Right cardiac atrium (tissue), 5 donors: ENCODE measurements at places on chromosomes 1 and 21. TPM values are rescaled to one million over a fixed set of nuclear protein-coding genes. Genes with fewer than 3 reads are reported as not detected.
A peak's percentile ranks its signal among the peaks of the same experiment; 100 is the strongest.

The PTGER3 gene
- polyA plus RNA-seq = 1.3 TPM

The C1orf232 gene
- not detected for polyA plus RNA-seq

The PYHIN1 gene
- polyA plus RNA-seq = 0.20 TPM

The HNRNPCL2 gene
- not detected for polyA plus RNA-seq

The SCAF4 gene
- polyA plus RNA-seq = 9.7 TPM

The ABCA4 gene
- polyA plus RNA-seq = 0.09 TPM

The BSND gene
- polyA plus RNA-seq = not detected

The SPRR4 gene
- polyA plus RNA-seq = not detected

The LDLRAP1 gene
- polyA plus RNA-seq = 6.0 TPM

The SRSF11 gene
- polyA plus RNA-seq = 56.5 TPM

The DIO1 gene
- not detected for polyA plus RNA-seq

The IER5 gene
- polyA plus RNA-seq = 63.8 TPM

The FOXO6 gene
- polyA plus RNA-seq = 1.1 TPM

The STUM gene
- polyA plus RNA-seq = 0.70 TPM

The RAP1GAP gene
- 18.4 TPM for polyA plus RNA-seq

DNA sequence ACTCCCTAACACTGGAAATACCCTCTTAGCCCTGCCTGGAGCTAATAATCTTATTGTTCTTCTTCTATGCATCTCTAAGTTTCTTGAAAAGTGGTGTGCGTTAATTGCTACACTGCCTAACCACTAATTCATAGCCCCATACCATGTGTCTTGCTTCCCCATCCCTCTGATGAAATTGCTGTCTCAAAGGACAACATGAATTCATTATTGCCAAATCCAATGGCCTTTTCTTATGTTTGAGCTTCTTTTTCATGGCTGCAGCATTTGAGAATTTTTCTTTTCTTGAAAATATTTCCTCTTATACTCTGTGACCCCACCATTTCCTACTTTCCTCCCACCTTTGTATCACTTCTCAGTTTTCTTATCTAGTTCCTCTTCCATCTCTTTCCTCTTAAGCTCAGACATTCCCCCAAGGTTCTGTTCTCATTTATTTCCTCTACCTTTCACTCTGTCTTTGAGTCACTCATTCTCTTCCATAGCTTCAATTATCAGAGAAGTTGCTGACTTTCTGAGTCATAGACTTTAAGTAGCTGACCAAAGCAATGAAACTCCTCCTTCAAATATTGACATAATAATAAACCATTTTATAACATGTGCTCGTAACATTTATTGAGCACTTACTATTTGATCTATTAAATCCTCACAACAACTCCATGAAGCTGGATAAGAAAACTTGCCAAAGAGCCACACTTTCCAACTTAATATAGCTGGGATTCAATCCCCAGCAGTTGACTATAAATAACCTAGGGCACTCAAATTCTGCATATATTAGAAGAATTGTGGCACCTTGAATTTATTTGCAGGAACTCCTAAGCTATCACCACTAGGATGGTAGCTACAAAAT lies 35.5 kb upstream of the ATP6V1G3 start:
- DNase-seq = no peak

GRCh38 chr1:148264374-148265276 lies 112.5 kb upstream of the NBPF11 start:
- DNase-seq = peak; percentile 48

DNA sequence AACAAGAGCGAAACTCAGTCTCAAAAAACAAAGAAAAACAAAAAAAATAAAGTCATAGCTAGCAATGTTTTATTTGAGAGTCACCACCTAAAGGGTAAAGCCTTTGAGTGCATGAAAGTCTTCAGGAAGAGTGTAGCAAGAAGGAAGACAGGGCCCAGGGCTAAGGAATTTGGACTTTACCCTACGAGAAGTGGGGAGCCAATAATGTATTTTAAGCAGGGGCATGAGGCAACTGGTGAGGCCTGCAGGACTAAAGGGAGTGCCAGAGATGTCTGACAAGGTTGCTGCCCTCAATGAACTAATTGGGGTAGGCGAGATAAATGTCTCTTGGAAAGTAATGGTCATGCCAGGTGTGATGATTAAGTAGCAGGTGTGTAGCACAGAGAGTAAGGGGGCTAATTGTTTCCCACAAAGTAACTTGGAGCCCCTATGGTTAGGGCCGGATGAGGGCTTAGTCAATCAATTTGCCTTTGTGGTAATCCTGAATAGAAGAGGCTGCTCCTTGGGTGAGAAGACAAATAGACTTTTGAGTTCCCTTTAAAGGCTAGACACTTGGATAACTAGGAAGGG lies 31.6 kb upstream of the CACNA1E start:
- DNase-seq = no peak

- peak; percentile 8 for DNase-seq
Measured at GRCh38 chr1:156072251-156072650, 10.0 kb downstream of the MEX3A start.

DNA sequence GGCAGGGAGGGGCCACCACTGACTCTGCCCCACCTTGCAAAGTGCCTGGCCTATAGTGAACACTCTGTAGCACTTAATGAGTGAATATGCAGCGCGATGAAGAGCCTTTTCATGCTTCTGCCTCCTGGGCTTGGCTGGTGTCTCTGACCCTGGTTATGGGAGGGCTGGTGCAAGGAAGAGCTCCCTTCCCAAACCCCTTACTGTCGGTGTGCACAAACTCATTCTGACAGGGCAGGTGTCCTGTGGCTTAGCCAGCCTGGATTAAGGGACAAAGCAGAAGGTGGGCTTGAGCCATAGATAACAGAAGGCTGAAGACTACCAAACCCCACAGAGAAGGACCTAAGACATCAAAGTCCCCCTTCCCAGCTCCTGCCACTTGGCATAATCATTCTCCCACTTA lies 2.0 kb upstream of the NCMAP start:
- DNase-seq = no peak

GRCh38 chr1:163337631-163338030 lies 15.9 kb downstream of the NUF2 start:
- no peak for DNase-seq

- no peak for DNase-seq
Measured at GRCh38 chr1:23101887-23102286, 66.8 kb downstream of the LUZP1 start.

DNA sequence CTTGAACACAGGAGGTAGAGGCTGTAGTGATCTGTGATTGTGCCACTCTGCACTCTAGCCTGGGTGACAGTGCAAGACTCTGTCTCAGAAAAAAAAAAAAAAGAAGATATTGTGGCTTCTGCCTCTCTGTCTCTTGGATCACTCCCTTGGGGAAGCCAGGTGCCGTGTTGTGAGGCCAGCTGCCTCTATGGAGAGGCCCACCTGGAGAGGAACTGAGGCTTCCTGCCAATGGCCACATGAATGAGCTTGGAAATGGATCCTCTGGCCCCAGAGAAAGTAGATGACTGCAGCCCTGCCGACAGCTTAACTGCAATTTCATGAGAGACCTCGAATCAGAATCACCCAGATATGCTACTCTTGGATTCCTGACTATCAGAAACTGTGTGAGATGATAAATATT lies 19.7 kb upstream of the AK2 start:
- DNase-seq = no peak

DNA sequence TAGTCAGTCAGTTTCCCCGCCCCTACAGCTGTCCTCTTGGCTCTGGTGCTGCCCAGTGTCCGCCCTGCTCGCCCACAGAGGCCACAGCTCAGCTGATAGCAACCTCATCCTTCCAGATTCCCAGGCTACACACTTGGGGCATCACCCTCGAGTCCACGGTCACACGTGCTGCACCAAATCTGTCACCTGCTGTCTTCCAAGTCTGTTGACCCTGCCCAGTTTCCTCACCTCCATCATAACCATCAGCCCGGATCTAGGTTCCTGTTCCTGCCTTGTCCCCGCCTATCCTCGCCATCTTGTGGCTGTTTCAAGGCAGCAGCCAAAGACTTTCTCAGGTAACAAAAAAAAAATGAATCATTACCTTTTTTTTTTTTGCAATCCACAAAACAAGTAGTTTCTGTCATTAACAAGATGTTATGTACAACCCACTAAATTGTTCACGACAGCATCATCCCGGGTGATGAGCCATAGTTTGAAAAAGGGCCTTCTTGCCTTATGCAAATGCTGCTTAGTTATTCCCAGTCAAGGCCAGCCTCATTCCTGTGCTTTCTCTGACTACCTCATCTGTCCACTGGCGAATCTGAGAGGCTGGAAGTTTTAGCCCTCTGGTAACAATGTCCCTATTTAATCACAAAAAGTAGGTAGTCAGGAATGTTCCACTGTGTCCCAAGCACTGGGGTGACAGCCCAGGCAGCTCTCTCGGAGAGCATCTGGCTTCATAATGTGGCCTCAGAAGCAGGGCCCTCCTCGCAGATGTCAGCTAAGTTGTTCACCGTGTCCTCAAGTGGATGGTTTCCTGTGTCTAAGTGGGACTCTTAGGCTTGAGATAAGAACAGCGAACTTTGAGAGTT lies 4.9 kb upstream of the MIIP start:
- DNase-seq = no peak

DNA sequence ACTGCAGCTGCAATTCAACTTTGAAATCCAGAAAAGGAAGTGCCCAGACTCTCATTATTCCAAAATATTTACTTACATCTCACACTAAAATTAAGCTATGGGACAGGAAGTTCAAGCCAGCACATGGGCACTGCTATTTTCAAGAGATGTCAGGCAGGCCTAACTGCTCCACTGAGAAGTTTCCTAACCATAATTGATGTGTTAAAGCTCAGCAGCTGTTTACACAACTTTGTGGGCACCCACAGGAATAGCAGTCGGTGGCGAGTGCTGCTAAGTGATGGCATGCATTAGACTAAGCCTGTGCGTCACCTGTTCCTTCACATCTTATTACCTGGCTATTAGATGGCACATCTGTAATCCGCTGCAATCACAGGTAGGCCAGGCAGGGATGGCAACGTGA lies 303.3 kb upstream of the DAB1 start:
- no peak for DNase-seq

DNA sequence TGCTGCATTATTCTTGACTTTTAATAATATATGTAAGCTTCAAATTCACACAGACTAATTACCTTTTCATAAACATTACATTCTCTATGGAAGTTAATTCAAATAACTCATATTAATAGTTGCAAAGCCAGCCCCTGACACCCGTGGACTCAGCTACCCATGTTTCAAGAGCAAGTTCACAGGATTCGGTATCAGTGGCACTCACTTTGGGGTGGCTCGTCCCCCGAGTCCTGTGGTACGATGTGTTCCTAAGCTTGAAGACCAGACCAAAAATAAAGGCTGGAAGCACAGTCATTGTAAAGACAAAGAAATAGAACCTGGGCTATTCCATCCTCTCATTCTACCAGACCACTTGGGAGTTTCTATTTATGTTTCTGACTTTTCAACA lies 70.9 kb downstream of the ITPKB start:
- no peak for DNase-seq

GRCh38 chr21:32359719-32360260 lies 33.0 kb downstream of the URB1 start:
- DNase-seq = no peak

GRCh38 chr1:228171221-228171891 lies 5.8 kb downstream of the IBA57 start:
- no peak for DNase-seq

DNA sequence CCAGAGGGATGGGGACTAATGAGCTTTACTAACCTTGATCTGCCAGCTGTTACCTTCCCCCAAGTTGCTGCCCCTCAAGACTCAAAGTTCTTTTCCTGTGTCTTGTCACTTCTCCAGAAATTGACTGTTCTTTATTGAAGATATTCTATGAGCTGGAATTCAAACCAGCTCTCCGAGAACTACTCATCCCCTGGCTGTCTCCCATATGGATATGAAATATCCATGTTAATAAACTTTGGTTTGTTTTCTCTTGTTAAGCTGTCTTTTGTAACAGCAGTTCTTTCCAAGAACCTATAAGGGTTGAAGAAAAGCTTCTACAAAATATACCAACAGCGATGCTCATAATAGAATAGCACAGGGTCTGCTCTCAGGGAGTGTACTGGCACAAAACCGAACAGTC lies 77.0 kb downstream of the CAMK2N1 start:
- DNase-seq = no peak

- no peak for DNase-seq
Measured at GRCh38 chr1:82390627-82391026, 589.9 kb downstream of the ADGRL2 start.

DNA sequence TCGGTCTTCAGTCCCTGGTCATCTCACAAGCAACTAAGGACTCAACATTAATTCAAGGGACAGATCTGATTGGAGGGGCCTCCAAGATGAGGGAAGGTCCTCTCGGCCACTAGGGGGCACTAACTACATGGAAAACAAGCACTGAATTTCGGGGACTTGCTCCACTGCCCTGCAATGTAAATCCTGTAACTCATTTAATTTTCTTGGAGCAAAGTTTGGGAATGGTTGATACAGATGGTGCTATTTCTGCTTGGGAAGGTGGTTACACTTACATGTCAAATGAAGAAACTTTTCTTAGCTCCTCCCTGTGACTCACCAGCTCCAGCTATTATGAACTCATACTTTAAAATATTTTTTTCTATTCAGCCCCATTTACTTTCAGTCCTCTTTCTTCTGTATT lies 97.4 kb upstream of the KCNJ15 start:
- DNase-seq = peak; percentile 54

- DNase-seq = no peak
Measured at GRCh38 chr1:201760516-201760915, 68.4 kb upstream of the IPO9 start.

DNA sequence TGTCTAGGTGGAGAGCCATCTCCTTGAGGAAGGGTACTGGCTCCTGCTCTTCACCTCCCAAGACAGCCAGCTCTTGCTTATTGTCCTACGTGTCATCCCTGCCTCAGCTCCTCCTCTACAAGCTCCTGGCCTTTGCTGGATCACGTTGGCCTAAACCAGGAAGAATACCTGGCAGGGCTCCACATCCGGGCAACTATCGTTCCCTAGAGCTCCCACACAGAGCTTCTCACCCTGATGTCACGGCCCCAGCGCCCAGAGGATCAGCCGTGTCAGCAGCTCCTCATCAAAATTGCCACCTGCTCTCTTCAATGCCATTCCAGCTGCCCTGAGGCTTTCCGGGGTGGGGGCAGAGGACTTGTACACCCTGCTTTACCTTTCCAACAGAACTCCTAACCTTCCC lies 1.9 kb upstream of the TPM3 start:
- DNase-seq = peak; percentile 40

GRCh38 chr21:42381347-42381984 lies 14.4 kb downstream of the TMPRSS3 start:
- no peak for DNase-seq

DNA sequence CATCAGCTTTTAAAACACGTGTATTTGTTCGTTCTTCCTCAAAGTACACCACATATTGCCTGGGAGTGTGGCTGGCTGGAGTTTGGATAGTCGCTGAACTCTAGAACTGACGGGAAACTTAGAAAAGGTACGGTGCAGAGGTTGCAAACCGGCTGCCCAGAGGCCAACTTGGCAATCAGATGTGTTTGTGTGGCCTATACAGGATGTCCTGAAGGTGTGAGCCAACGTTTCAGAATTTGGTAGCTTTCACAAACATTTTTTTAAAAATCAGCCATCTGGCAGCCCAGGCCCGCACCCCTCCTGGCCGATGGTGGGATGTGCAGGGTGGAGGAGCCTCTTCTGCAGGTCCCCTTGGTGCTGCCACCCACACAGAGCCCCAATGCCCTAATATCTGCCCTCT lies 73.6 kb upstream of the SLC25A33 start:
- DNase-seq = no peak

GRCh38 chr1:109357616-109358015 lies 40.1 kb downstream of the SORT1 start:
- no peak for DNase-seq

- DNase-seq = no peak
Measured at GRCh38 chr1:224266915-224267856, 62.8 kb downstream of the NVL start.
